Lung (tissue), 17 donors: ENCODE measurements at places on chromosomes 11 and 22. TPM values are rescaled to one million over a fixed set of nuclear protein-coding genes. Genes with fewer than 3 reads are reported as not detected.

GRCh38 chr22:48277868-48278581 lies 1515.6 kb downstream of the TBC1D22A start:
- no peak for DNase-seq

- peak; percentile 67 for DNase-seq
These were observed 3.8 kb downstream of the GAL3ST3 start for GRCh38 chr11:66045177-66045639.

DNA sequence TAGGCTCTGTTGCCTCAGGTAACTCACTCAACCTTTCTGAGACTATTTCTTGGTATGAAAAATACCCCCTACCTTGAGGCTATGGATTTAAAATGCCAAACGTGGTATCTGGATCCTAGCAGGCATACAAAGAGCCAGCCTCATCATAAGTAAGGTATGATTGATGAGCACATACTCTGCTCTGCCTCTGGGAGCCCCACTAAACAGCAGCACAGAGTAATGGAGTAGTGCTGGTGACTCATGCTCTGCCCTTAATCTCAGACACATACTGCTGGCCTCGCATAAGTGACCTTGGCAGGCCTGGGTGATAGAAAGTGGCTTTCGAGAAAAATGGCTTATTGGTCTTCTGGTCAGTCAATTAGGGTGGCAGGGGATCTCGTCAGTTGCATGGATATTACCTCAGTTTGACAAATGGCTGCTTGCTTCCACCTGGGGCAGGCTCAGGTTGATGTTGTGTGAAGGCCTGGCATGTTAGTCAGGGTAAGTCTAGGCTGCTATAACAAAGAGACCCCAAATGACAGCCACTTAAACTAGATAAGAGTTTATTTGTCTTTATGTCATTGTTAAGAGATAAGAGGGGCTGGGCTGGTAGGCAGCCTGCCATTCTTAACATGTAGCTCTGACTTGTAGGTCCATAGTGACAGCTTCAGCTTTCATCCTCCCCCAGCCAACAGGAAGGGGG lies 15.2 kb upstream of the SLC6A5 start:
- no peak for DNase-seq

- no peak for DNase-seq
These were observed 96.0 kb upstream of the ARHGAP20 start for GRCh38 chr11:110808248-110808647.

- no peak for DNase-seq
These were observed 191.0 kb downstream of the C11orf91 start for GRCh38 chr11:33509632-33510031.

GRCh38 chr11:69240332-69241074 lies 53.5 kb upstream of the MYEOV start:
- no peak for DNase-seq

DNA sequence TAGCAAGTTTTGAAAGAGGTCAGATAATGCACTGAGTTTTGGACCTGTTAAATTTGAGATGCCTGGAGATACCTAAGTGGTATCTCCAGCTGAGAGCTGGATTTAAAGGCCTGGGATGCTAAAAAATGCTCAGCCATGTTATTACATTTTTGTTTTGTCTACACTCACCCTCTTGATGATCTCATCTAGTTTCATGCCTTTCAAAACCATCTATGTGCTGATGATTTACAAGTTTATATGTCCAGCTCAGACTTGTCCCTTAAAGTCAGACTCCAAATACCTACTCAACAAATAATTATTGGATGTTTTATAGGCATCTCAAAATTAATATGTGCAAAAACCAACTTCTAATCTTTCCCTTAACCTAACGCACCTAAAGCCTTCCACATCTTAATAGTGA lies 103.6 kb upstream of the OR9G4 start:
- no peak for DNase-seq

DNA sequence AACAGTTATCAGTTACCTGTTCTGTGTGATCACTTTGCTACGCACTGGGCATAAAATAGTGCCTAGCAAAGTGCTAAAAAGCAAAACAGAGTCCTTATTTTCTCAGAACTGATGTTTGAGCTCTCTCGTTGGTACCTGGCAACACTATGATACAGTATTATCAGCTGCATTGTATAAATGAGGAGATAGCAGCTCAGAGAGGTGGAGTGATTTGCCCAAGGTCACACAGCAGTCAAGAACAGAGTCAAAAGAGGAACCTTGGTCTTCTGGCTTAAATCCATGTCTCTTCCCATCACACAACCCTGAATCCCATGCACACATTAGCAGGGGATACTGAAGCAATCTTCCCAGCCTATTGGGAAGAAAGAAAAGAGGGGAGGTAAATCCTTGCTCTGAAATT lies 580.5 kb downstream of the SOX6 start:
- no peak for DNase-seq

GRCh38 chr11:35478471-35479091 lies 46.8 kb downstream of the PAMR1 start:
- DNase-seq, result peak; percentile 71

DNA sequence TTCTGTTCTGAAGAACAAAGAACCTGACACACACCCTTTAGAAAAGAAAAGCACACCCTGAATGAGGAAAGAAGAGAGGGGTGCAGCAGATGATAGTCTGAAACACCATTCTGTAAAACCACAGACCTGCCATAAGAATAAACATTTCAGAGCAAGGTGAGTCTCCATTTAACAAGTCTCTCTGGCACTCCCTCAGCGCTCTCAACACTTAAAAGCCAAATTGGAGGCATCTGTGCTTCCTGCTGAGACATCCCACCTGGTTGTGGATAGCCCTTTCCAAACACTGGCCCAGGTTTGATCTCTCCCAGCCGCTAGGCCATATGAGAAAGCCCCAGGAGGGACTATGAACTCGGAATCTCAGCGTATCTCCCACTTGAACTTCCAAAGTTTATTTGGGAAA lies 36.3 kb downstream of the ETS1 start:
- no peak for DNase-seq

DNA sequence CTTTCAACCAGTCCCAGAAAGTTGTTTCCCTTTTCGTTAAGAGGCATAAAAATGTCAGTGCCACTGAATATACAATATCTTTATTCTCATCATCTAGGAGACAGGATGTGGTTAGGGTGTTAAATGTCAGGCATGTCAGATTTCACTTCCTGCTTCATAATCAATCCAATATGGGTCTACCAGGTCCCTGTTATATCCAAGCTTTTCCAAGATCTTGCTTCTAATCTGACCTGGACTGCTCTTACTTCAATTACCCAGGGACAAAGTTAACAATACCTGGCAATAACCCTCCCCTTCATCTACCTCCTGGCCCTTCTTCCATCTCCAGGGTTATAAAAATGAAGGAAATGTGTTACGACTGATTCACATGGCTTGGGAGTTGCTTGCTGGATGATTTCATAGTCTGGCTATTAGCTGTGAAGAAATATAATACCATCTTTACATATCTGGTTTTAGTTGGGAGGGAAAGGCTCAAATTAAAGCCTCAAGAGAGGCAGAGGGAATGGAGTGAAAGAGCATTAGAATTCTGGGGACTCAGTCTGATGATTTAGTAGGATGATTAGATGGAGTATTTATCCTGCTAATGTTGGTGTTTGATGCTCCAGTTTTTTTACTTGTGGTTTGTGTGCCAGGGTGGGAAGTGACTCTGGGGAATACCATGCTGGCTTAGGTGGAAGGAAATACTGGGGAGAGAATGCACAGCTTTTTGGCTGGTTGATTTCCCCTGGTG lies 534.3 kb downstream of the ETS1 start:
- DNase-seq, result no peak

DNA sequence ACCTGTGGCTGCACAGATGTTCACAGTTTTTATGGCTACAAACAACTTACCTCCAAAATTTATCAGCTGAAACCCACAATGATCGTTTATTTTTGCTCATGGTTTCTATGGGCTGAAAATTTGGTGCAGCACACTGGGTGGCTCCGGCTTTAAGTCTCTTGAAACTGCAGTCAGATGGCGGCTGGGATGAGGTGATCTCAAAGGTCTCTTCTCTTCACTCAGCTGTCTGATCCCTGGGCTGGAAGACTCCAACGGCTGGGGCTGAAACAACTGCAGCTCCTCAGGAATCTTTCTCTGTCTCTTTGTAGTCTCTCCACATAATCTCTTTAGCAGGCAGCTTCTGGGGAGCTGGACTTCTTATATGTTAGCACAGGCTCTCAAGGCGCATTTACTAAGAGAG lies 117.3 kb upstream of the FAT3 start:
- DNase-seq, result no peak

- no peak for DNase-seq
These were observed 1419.6 kb downstream of the TBC1D22A start for GRCh38 chr22:48182031-48182430.

- no peak for DNase-seq
These were observed 1.3 kb downstream of the PARVB start for GRCh38 chr22:44025171-44026065.

GRCh38 chr11:112455791-112456190 lies 195.1 kb upstream of the PLET1 start:
- no peak for DNase-seq

DNA sequence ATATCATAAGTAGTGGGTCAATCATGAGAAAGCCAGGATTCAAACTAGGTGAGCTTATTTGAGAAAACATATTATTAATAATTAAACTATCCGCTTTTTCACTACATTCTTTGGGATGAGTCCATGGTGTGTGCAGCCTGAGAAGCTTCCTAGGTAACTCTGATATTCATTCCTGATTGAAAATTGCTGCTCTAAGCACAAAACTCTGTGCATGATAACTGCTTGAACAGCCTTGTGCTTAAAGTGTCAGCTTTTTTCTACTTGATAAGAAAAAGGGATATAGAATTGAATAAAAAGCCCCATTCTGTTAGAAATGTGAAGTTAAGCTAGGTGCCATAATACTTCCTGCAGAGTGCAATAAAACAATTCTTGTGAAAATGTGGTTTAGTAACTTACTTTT lies 343.5 kb upstream of the LUZP2 start:
- DNase-seq, result no peak

- peak; percentile 27 for DNase-seq
These were observed 62.0 kb upstream of the UCP3 start for GRCh38 chr11:74070723-74071492.

DNA sequence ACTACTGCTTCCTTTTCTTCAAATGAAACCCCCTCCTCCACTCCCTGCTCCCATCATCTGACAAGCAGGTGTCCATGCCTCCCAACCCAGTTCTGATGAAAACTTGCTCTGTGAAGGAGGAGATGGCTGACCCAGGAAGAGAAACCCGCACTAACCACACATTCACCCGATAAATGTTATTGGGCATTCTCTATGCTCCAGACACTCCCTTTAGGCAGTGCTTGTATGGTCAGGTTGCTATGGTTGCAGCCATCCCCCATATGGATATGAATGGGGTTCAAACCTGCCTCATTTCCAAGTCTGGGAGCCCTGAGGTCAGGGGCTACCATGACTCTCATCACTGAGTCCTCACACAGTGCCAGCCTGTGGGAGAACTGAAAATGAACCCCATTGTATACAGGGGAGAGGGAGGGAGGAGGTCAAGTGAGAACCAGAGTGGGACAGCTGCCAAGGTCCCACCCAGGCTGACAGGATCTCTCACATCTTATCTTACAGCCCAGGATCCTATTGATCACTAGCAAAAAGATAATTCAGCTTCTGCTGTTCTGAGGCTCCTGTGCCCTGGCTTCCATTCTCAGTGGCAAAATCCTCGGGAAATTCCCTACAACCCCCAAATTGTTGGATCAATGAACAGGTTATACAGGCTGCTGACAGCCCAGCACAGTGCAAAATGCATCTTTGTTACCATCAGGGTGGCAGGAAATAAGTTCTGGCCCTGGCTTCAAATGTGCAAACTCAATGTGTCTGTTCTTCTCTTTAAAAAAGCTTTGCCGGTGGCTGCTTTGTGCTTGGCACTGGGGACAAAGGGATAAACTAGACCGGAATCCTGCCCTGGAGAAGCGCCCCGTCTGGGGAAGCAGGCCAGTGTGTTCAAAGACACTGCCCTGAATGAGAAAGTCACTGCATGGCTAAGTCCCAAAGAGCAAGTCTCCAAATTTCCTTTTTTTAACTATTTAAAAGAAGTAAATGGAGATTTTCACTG lies 22.7 kb upstream of the ACER3 start:
- DNase-seq, result no peak

GRCh38 chr22:24585461-24585860 lies 7.4 kb downstream of the LRRC75B start:
- no peak for DNase-seq

The FOLH1 gene
- 1.5 TPM for total RNA-seq

The CNIH2 gene
- 1.1 TPM for total RNA-seq

The CDC42EP1 gene
- total RNA-seq, result 77.0 TPM

The OR56B1 gene
- total RNA-seq, result not detected

The CYTH4 gene
- 25.9 TPM for total RNA-seq

The SERGEF gene
- total RNA-seq, result 20.5 TPM
